ENCODE measurements at places on chromosomes 16 and 17.

DNA sequence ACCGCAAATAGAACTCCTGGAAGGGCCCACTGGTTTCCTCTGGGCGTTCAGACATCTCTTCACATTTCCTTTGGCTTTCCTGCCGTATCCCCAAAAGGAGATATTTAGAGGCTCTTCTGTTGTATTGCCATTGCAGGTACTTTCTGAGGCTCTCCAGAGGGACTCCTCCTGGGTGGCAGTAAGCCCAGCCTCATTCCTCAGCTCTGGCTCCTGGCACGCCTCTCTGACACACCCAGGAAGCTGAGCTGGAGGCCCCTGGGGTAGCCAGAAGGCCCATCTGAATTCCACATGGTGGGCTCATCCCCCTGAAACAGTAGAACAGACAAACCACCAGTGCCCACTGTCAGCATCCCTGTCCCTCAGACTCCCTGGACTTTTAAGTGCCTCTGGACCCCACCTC, 206.7 kb downstream of the PARN start:
- no peak for DNase-seq

- DNase-seq: no peak
These were observed 33.1 kb upstream of the HERPUD1 start for GRCh38 chr16:56898847-56899246.

DNA sequence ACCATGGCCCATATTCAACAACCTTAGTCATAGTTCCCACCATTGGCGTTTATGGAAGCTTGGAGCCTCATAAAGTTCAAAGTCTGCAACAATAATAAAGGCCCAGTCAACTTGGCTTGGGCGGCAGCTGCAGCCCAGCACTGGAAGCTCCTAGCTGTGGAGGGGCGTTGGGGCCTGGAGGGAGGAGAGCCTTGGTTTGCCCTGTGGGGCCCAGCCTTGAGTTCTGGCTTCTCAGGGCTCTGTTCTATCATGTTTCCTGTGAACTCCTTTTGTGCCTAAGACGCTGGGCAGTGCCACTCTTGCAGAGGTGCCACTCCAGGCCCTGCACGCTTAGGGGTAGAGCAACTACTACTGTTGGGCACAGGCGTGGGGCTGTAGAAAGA, 927 bp upstream of the ENGASE start:
- DNase-seq: no peak

DNA sequence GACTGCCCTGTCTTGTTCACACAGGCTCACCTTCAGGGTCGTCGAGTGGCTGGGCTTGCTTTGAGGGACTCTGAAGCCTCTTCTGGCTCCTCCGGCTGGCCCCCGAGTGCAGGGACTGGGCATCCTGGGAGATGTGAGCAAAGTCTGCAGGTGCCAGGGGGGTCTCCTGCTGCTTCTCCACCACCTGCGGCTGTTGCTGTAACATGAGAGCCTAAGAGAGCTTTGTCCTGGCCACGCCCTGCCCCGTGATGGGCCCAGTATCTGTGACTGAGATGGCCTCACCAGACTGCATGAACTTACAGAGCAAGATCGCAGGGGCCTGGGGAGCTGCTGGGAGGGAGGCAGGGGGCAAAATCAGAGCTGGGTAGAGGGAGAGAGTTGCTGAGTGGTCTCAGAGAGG, 12.5 kb downstream of the ERN2 start:
- DNase-seq: no peak

Measured in activated naive CD4-positive, alpha-beta T cell treated with anti-CD3 and anti-CD28 coated beads, Interleukin-2, amount 50 U/mL, for 72 hours (primary cell).